ENCODE measurements at places on chromosomes 5 and 9.

- peak; percentile 86 for DNase-seq
These were observed 199.9 kb upstream of the CDKN2B start for GRCh38 chr9:22208846-22209585.

DNA sequence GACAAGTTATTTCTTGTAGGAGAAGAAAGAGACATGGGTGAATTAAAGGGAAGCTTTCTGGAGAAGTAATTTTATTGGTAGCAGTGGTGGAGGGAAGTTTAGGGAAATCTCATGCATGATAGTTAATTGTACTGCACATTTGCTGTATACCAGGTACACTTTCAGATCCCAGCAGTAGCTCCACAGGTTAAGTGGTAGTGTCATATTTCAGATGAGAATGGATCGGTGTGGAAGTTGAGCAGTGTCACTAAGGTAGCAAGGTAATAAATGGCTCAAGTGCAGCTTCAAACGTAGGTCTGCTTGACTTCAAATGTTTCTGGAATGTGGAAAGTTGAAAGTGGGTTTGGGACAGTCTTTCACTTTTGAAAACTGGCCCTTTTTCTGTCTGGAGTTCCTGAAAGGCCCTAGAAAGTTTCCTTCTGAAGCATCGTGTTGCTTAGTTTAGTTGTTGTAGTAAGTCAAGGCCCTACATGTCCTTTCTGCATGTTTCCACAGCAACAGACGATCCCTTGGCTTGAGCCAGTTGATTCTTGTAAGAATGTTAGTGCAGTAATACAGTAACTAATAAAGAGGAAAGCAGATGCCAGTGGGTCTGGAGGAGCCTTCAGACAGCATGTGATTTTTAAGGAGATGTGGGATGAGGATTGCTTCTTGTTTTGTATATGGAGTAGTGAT is 3.7 kb downstream of the CLTA start:
- DNase-seq, result peak; percentile 44

DNA sequence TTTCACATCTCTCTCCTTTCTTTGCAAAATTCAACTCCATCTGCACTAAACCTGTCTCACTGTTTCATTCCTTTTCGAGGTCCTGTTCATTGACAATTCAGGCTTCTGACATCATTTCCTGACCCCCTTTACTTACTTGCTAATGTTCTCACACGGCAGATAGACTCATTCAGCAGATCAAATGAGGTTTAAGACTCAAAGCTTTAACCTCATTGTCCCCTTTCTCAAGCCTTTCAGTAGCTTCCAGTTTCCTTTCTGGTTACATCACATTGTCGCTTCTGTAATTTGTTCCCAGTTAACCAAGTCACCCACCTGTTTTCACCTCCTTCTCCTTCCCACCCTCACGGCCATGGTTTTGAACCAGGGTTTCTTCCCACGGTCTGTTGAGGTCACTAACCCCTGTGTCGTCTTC is 143.4 kb upstream of the OTULINL start:
- no peak for DNase-seq

DNA sequence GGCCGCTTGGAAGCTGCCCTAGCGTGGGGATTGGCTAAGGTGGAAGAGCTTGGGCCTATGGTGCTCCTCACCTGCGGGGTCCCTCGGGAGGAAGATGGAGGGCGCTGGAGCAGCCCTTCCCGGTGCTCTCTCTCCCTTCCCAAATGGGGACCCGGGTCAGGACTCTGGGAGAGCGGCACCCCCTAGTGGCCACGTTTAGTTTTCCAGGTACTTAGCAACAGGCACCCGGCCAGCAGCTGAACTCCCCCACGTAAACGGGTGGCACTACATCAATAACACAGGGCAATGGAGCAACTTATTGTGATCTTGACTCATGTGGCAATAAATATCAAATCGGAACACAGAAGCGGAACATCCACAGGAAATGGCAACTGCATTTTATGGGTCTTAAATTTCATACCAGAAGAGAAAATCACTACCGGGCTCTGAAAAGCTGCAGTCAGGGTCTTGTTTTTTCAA is 316.6 kb downstream of the AGTPBP1 start:
- peak; percentile 67 for DNase-seq

GRCh38 chr5:135505973-135506372 is 29.8 kb downstream of the NEUROG1 start:
- peak; percentile 49 for DNase-seq

Data from GM23248 (cell line).